ENCODE measurements at places on chromosomes 1 and 21.
A peak's percentile ranks its signal among the peaks of the same experiment; 100 is the strongest.

DNA sequence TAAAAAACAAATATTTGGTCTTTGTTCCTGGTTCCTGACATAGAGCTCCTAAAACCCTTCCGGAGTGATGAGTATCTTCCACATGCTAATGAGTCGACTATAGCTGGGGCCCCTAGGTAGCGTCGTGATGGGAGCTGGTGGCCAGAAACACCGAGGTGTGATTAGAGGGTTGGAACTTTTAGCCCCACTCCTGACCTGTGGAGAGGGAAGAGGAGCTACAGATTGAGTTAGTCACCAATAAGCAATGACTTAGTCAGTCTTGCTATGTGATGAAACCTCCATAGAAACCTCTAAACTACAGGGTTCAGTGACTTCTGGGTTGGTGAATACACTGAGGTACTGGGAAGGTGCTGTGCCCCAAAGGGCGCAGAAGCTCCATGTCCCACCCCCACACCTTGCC is 30.1 kb upstream of the PLD5 start:
- DNase-seq: no peak

DNA sequence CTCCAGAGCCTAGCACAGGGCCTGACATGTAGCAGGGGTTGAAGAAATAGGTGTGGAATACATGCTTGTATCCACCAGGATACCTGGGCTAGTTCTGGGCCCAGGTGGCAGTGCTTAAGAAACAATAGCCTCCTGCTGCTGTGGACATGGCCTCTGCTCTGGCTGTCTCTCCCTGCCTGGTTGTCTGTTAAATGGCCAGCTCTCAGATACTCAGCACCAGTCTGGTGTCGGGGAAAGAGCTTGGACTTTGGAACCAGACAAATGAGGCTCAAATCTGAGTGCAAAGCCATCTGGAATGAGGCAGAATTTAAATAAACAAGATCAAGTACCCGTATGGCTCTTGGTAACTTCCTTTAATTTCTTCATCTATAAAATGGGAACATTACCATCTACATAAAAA is 31.5 kb downstream of the SESN2 start:
- no peak for DNase-seq

- DNase-seq: no peak
Observed at GRCh38 chr1:64029037-64029436, 174.4 kb upstream of the UBE2U start.

- DNase-seq: no peak
Observed at GRCh38 chr1:56773341-56774066, 45.7 kb downstream of the FYB2 start.

GRCh38 chr1:9494936-9495758 is 44.1 kb upstream of the SLC25A33 start:
- DNase-seq: peak; percentile 62

GRCh38 chr1:214516434-214517326 is 34.7 kb downstream of the PTPN14 start:
- DNase-seq: no peak

GRCh38 chr1:35962952-35963351 is 32.0 kb downstream of the AGO3 start:
- no peak for DNase-seq

DNA sequence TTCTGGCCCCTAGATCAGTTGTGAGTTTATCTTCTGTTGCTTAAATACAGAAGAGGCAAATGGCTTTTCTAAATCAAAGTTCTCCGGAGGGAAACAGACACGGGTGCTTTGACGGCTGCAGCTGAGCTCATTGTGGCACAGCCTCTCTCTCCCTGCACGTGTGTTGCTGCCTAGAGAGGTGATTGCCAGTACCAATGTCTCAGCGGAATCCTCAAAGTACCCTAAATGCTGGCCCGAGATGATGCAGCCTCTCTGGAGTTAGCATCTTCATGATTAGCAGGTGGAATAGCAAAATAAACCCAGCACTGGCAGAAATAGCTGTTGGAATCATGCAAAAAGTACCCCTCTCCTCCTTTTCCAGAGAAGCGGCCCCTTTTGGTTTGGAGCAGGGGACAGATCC is 192.2 kb downstream of the PRDM2 start:
- DNase-seq: no peak

All from activated T-cell treated with anti-CD3 and anti-CD28 coated beads for 24 hours (primary cell).